ENCODE measurements at places on chromosomes 16 and 17. TPM values are rescaled to one million over a fixed set of nuclear protein-coding genes. Genes with fewer than 3 reads are reported as not detected.

GRCh38 chr17:29972277-29972676 is 30.8 kb downstream of the EFCAB5 start:
- no peak for DNase-seq
- no peaks in the 10 kb centered on the region for H3K27me3 ChIP-seq
- H3K4me3 ChIP-seq = no peak overlapping the region
- no peak overlapping the region for H3K27ac ChIP-seq
- no peaks in the 10 kb centered on the region for H3K36me3 ChIP-seq

DNA sequence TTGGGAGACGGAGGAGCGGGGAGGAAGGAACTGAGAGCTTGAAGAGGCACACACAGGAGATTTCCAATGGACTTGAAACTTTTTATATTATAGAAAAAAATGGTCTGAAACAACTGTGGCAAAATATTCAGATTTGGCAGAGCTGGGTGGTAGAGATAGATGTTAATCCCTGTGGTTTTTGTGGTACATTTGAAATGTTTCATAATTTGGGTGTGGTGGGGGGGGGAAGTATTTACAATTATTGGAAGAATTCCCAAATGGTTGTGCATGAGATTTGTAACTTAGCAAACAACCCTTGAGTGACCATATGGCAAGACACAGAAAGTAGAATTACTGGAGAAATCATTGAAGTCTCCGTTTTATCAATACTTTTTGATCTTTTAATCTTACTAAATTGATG is 588.8 kb upstream of the PSMD7 start:
- H3K27ac ChIP-seq = no peak overlapping the region
- no peaks in the 10 kb centered on the region for H3K4me1 ChIP-seq
- no peak overlapping the region for H3K4me3 ChIP-seq

- H3K4me1 ChIP-seq = no peaks in the 10 kb centered on the region
- H3K27me3 ChIP-seq = no peaks in the 10 kb centered on the region
- H3K27ac ChIP-seq = no peak overlapping the region
- DNase-seq = no peak
Observed at GRCh38 chr17:62093188-62094155, 28.4 kb upstream of the MED13 start.

GRCh38 chr17:14919631-14920213 is 345.4 kb downstream of the PMP22 start:
- no peak for DNase-seq
- no peaks in the 10 kb centered on the region for H3K4me1 ChIP-seq
- no peaks in the 10 kb centered on the region for H3K27me3 ChIP-seq
- no peak overlapping the region for H3K27ac ChIP-seq
- H3K4me3 ChIP-seq = no peak overlapping the region

- H3K4me1 ChIP-seq = peaks cover 11% of the 10 kb centered on the region
- no peaks in the 10 kb centered on the region for H3K27me3 ChIP-seq
- H3K27ac ChIP-seq = no peak overlapping the region
- DNase-seq = no peak
- H3K4me3 ChIP-seq = no peak overlapping the region
- no peaks in the 10 kb centered on the region for H3K36me3 ChIP-seq
Observed at GRCh38 chr17:45425125-45425983, 7.3 kb downstream of the ARHGAP27 start.

DNA sequence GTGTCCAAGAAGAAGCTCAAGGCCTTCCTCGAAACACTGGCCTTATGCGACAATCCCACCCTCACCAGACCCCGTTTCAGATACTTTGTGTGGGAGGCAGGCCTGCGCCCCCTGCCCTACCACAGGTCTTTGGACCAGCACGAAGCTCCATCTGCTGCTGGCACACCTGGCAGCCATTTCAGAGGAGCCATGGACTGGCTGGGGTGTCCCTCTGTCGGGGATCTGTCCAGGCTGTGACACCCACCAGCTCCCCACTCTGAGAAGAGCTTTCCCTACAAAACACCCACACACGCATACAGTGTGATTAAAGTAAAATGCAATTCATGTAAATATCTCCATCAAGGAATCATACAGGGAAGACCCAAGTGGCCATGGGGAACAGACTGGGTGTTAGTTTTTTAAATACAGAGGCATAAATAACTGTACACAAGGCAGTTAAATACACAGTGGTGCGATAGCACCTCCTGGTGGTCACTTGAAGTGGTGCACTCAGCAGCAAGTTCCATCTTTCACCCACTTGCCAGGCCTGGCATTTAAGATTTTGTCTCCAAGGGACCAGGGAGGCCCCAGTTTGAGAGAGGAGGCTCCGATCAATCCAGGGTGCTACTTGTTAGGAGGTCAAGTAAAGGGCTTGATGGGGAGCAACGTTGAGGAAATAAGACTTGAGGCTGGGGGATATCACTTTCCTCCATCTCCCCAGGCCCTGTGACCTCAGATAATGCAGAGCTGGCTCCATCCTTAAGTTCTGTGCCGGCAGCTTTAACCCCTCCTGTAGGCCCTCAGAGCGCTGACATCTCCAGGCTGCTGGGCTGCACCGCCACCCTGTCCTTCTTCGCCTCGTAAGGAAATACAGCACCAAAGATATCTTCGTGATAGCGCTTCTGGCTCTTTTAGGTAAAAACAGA is 43.6 kb downstream of the NOS2 start:
- H3K4me1 ChIP-seq = no peaks in the 10 kb centered on the region
- H3K36me3 ChIP-seq = no peaks in the 10 kb centered on the region
- DNase-seq = peak; percentile 38
- H3K4me3 ChIP-seq = no peak overlapping the region
- H3K27ac ChIP-seq = no peak overlapping the region

Gene CCL3
- total RNA-seq = 72.5 TPM

Gene TBC1D3G
- total RNA-seq = not detected

All from naive thymus-derived CD4-positive, alpha-beta T cell (primary cell).